Myocyte (in vitro differentiated cells): ENCODE measurements at places on chromosomes 2 and 18. TPM values are rescaled to one million over a fixed set of nuclear protein-coding genes. Genes with fewer than 3 reads are reported as not detected.

Gene TUBA3E
- not detected in 2 replicates for total RNA-seq

Gene HTR2B
- 0.78 and 2.4 TPM in 2 replicates for total RNA-seq

Gene POMC
- total RNA-seq, result not detected in 2 replicates

Gene C2orf66
- total RNA-seq, result not detected in 2 replicates

Gene LINC00305
- total RNA-seq, result not detected in 2 replicates

Gene HOXD10
- total RNA-seq, result not detected in 2 replicates

Gene SLC39A6
- 61.7 and 62.2 TPM in 2 replicates for total RNA-seq

Gene SERPINB8
- 4.8 and 5.7 TPM in 2 replicates for total RNA-seq

Gene STAT4
- 0.57 and 1.1 TPM in 2 replicates for total RNA-seq

Gene ABCG8
- total RNA-seq, result not detected in 2 replicates

Gene IL36G
- not detected in 2 replicates for total RNA-seq

Gene PPP1CB
- 212 and 270 TPM in 2 replicates for total RNA-seq

Gene KIF5C
- 0.03 and 0.16 TPM in 2 replicates for total RNA-seq

Gene PDE11A
- 1.2 TPM in 2 replicates for total RNA-seq

Gene TRIM43
- not detected in 2 replicates for total RNA-seq

- no peak for DNase-seq
Observed at GRCh38 chr2:96527286-96528005, 9.1 kb upstream of the ARID5A start.

DNA sequence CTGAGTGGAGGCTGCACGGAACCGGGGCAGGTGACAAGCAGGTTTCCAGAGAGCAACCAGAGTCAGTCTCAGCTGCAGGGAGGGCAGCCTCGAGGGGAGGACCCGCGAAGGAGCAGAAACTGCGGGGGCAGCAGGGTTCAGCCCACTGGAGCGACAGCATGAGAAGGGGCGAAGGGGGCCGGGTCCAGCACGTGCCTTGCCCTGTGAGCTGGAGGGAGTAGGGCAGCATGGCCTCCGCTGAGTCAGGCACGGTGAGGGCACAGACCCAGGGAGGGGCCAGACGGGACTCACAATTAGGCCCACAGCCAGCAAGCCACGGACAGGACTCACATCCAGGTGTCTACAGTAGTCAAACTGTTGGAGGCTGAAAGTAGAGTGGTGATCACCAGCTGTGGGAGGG lies 22.7 kb upstream of the ATP9B start:
- DNase-seq, result no peak

DNA sequence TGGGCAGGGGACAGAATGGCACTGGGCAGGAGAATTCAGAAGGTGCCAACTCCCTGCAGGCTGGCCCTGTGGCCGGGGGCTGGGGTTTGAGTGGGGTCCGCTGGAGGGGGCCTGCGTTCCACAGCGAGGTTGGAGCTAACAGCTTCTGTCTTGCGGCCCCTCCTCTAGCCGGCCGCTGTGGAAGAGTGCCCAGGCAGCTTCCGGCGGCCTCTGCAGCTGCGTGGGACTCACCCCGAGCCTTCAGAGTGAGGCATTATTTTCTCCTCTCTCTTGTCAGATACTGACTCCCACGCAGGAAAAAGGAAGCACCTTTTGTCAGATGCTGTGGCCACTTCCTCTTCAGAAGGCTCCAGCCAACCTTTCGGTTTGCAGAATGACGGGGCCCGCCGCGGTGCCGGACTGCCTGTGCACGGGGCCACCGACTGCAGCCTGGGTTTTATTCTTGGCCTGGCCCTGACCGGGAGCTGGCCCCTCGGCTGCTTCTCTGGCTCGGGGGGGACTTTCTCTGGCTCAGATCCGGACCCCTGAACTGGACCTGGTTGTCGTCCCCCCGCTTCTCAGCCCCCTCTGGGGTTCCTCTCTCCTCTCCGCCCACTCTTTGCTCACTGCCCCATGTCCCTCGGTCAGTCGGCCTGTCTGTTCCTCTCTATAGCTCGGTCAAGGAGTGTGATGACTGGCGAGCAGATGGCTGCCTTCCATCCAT lies 40.1 kb downstream of the ARHGAP25 start:
- no peak for DNase-seq

GRCh38 chr18:45637546-45638327 lies 22.5 kb downstream of the SLC14A2 start:
- no peak for DNase-seq

DNA sequence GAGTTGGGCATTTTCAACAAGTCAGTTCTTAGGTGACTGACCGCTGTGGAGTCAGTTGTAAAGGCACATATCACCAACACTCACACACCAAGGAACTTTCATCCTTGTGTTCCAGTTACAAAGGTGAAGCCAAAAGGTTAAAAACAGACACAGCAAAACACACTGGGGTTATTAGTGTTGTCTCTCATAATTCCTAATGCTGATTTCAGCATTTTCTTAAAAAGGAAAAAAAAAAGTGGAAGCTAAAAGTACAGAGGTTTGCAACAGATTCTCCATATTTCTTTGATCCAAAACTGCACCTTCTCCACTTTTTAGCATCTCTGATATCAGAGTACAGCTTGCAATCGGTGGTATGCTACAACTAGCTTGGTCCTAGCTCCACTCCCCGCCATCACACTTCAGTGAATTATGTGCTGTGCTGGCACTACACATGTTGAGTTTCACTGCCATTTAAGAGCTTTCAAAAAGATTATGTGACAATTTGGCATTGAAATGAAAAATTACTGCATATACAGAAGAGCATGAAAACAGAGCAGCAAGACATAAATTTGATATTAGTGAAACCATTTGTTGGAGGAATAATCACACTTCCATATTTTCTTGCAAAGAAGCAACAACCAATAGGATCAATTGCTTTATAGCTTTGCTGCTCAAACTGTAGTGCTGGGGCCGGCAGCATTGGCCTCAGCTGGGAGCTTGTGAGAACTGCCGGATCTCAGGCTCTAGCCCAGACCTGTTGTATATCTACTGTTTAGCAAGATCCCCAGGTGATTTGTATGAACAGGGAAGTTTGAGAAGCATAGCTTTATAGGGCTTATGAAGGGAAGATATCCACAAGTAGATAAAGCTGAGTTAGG lies 62.3 kb upstream of the DAPL1 start:
- no peak for DNase-seq

GRCh38 chr2:112723547-112723940 lies 2.7 kb downstream of the NT5DC4 start:
- DNase-seq, result no peak

DNA sequence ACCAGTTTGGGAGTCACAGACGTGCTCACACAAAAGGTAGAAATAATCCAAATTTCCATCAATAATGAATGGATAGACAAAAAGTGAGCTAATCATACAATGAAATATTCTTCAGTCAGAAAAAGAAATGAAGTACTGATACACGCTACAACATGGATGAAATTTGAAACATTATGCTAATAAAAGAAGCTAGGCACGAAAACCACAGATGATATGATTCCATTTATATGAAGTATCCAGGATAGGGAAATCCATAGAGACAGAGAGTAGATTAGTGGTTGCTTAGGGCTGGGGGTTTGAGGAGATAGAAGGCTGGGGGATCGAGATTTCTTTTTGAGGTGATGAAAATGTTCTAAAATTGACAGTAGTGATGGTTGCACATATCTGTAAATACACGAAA lies 43.0 kb upstream of the ATP6V1B1 start:
- no peak for DNase-seq

- DNase-seq, result no peak
Observed at GRCh38 chr18:34976534-34976898, 64.7 kb upstream of the MAPRE2 start.

- no peak for DNase-seq
Observed at GRCh38 chr2:105449076-105449475, 50.2 kb upstream of the FHL2 start.

DNA sequence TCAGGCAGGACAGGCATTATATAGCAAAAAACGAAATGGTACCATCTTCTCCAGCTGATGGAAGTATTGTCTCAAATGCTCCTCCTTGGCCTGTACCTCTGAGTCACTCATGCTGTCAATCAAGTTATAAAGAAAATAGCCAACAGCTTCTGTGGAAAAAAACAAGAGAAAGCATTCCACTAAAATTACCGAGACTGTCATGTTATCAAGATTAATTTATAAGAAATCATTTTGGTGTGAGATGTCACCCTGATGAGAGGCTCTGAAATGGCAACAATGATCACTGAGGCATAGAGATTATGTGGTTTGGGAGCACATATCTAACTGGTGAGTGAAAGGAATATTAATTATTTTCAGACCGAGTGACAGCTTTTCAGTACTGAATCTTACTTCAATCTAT lies 47.4 kb downstream of the LRPPRC start:
- peak; percentile 33 for DNase-seq

- DNase-seq, result no peak
Observed at GRCh38 chr2:74625658-74626425, 22.3 kb downstream of the M1AP start.

GRCh38 chr2:222424729-222425671 lies 657 bp downstream of the SGPP2 start:
- DNase-seq, result no peak

DNA sequence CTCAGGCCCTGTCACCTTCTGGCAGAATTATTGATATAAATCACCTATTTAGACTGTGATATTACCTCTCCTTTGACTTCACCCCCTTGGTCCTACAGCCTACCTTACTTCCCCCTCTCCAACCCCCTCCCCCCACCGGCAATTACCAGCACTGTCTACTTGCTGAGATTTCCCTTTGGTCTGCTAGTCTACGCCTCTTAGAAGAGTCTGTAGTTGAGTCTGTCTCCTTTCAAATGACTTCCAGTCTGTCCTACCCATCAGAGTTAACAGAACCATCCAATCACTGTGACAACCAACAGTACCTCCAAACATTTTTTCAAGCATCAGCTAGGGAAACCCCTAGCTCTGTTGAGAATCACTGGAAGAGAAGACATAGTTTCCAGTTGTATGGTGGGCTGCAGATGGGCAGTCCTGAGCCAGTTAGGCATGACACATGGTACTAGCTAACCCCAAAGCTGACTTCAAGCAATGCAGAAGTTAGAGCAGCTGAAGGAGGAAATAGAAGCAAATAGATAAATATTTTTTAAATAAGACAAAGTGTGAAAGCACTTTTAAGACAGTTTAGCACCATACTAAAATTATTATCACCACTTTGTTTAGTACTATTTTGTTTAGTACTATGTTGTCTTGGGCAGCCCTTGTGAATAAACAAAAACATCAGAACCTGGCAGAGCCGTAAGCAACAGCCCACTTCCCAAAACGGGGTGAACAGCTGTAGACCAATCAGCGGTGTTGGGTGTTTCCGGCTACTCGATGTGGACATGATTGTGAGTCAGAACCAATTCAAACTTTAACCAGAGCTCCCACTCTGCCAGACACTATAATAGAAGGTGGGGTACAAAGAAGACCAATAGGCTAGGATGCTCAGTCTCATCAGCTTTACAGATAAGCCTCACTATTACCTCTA lies 2.7 kb upstream of the ASNSD1 start:
- DNase-seq, result peak; percentile 42

GRCh38 chr2:221850076-221850475 lies 278.0 kb upstream of the EPHA4 start:
- peak; percentile 20 for DNase-seq

GRCh38 chr2:234796045-234796591 lies 155.7 kb upstream of the SH3BP4 start:
- no peak for DNase-seq

GRCh38 chr2:74746480-74746879 lies 87.4 kb upstream of the HK2 start:
- no peak for DNase-seq

DNA sequence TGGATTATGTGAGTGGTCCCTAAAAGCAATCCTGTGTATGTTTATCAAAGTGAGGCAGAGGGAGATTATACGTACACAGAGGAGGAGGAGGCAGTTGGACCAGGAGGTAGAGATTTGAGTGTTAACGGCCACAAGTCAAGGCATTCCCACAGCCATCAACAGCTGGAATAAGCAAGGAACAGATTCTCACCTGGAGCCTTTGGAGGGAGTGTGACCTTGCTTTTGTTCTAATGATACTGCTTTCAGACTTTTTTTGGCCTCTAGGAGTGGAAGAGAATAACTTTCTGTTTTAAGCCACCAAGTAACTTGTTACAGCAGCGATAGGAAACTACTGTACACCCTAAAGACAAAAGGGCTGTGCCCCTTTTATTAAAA lies 18.1 kb downstream of the LCLAT1 start:
- no peak for DNase-seq

GRCh38 chr18:63016270-63016669 lies 300.9 kb downstream of the PHLPP1 start:
- DNase-seq, result peak; percentile 71

DNA sequence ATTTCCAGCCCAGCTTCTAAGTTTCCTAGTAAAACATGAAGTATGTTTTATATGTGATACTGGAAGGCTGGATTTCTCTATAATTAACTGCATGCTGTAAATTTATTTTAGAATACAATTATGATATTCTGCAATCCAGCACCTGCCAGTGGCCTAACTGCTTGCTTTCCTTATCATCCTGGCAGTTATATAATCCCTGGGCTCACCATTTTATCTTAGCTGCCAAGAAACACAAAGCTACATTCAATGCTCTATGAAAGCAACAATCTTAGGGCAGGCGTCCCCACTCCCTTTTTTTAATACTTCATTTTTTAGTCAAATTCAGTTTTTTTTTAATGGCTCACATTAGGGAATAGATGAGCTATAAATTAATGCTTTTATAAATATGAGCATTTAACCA lies 38.4 kb upstream of the UBXN4 start:
- no peak for DNase-seq

DNA sequence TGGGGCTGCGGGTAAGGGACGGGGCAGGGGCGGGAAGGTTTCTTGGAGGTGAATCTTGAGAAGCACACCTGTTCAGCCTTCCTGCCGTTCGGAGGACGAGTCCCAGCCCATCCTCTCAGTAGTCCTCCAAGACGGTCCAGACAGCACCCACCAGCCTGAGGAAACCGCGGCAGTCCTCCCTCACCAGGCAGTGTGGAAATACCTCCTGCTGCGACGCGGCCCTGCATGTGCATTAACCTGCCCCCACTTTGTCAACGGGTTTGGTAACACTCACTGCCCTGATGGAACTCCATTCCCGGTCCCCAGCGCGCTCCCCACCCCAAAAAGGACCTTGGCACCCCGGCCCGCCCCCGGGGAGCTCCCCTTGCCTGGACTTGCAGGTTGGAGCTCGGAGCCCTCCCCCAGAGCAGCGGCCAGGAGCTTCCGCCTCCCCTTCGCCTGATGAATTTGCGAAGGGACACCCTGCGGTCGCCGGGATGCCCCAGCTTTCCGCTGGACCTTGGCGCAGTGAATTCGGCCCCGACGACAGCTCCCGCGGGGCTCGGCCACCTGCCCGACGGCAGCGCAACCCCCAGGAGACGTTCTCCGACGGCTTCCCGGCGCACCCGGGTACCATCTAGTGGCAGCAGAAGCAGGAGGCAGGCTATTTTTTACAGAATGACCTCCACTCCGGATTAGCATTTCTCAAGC lies 31.5 kb downstream of the ACVR1C start:
- peak; percentile 17 for DNase-seq

GRCh38 chr2:2410987-2411386 lies 79.9 kb upstream of the MYT1L start:
- DNase-seq, result no peak
